B cell (primary cell): ENCODE measurements at places on chromosomes 6 and 20. TPM values are rescaled to one million over a fixed set of nuclear protein-coding genes. Genes with fewer than 3 reads are reported as not detected.

- DNase-seq: no peak
Observed at GRCh38 chr6:100382031-100382430, 82.7 kb downstream of the SIM1 start.

DNA sequence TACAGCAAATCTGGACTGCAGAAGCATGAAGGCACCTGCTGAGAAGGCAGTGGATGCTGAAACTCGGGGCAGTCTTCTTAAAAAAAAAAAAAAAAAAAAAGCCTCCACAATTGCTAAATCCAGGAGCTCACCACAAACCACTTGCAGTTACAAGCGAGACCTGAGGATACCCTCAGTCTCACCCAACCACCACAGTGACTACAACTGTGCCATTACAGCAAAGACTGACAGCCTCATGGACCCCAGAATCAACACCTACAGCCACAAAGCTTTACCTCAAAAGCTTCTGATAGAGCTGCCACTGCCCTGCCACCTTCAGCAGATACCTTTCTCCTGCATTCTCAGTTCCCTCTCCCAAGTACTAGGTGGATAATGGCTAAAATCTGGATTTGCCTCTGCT lies 9.0 kb downstream of the COL21A1 start:
- DNase-seq: no peak

GRCh38 chr20:63090052-63090451 lies 83.3 kb upstream of the BHLHE23 start:
- DNase-seq: no peak

DNA sequence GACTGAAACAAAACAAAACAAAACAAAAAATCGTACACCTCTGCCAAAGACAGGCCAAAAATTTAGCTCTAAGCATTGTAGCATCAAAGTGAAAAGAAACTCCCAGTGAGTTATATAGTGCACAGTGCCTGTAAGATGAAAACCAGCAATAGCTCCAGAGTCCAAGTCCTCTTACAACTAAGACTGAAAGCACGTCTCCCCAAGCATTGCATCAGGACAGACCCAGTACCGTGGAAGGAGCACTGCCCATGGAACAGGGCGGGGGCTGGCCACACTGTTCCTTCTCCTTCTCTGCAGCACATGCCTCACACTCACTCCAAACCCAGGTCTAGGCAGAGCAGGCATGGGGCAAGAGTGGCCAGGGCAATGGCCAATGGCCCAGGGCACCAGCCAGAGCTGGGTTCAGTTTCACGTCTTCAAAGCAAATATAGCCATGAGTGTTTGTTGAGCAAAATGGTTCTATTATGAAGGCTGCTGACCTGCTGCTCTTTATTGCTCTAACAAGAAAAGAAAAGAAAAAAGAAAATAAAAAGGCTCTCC lies 72.2 kb upstream of the PBOV1 start:
- no peak for DNase-seq

DNA sequence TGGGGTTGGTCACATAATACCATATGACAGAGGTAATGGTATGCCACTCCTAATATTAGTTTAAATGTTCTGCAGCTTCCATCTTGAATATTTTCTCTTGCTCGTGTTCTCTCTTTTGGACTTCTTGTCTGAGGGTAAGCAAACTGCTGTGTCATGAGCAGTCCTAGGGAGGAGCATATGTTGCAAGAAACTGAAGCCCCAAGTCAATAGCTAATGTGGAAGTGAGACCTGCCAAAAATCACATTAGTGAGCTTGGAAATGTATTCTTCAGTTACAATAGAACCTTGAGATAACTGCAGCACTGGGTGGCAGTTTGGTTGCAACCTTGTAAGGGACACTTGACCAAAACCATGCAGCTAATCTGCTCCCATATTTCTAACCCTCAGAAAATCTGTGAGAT lies 178.2 kb upstream of the IMPG1 start:
- DNase-seq: no peak

The SEMG2 gene
- total RNA-seq: not detected in 2 replicates

The OPN5 gene
- total RNA-seq: not detected in 2 replicates

The SEL1L2 gene
- total RNA-seq: not detected in 2 replicates

The VGLL2 gene
- total RNA-seq: not detected in 2 replicates

The CRISP3 gene
- total RNA-seq: not detected in 2 replicates

The KHDC1 gene
- 2.9 and 3.5 TPM in 2 replicates for total RNA-seq
